Activated CD8-positive, alpha-beta memory T cell treated with anti-CD3 and anti-CD28 coated beads for 48 hours (primary cell): ENCODE measurements at places on chromosomes 3 and 15.
A peak's percentile ranks its signal among the peaks of the same experiment; 100 is the strongest.

DNA sequence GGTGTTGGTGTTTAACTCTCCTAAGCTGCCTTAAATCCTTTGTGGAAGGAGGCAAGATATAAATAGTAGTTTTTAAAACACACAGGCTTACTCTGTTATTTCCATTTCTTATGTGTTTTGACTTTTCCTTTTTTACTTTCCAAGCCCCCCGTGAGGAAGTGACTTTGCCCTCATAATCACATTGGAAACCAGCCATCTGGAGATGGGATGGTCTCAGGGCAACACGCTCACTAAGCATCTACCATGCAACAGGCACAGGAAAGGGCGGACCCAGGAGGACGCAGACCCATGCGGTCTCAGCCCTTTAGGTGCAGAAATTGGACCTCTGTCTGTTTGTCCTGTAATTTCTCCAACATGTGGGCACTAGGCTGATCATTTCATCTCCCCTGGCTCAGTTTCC is 115.7 kb downstream of the PDZRN3 start:
- DNase-seq: no peak

- no peak for DNase-seq
Measured at GRCh38 chr3:49910409-49911123, 6.9 kb upstream of the MST1R start.

- no peak for DNase-seq
Measured at GRCh38 chr15:29680465-29681165, 141.7 kb downstream of the TJP1 start.

DNA sequence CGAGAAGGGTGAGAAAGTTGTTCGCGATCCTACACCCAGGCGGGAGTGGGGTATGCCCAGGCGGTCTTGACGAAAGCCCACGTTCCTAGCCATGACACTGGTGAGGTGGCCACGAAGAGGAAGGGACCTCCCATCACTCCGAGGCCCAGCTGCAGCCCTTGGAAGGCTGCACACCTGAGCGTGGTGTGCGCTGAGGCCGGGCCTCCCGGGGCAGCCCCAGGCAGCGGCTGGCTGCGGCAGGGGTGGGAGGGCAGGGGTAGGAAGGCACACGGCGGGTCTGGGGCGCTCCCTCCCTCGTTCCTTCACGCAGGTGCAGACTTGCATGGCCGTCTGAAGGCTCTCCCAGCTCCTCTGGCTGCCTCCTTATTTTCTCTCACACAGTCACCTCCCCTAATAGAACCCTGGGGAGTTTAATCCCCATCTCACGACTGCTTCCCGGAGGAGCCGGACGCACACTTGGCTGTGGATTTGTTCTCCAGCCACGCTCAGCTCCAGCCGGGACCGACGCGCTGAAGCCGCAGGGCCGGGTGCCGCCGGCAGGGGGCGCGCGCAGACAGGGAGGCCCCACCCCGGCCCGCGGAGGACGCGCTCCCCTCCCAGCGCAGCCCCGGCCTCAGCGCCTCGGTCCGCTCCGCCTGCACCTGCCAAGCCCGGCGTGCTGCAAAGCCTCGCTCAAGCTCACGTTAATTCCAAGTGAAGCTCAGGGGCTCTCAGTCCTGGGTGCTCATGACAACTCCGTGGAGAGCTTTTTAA is 37.8 kb upstream of the MUC4 start:
- no peak for DNase-seq

DNA sequence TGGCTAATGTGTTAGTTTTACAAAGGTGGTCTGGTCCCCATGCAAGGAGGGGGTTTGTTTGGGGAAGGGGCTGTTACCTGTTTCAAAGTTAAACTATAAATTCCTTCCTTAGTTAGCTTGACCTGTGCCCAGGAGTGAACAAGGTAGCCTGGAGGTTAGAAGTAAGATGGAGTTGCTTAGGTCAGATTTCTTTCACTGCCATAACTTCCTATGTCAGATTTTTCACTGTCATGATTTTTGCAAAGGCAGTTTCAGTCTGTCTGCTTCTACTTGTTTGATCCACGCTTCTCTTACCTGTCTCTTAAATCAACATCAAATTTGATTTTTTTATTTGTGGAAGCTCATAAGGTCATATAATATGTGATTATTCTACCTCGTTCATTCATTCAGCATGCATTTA is 28.6 kb downstream of the STARD9 start:
- DNase-seq: no peak

GRCh38 chr3:165194511-165195240 is 1.5 kb downstream of the SLITRK3 start:
- no peak for DNase-seq

DNA sequence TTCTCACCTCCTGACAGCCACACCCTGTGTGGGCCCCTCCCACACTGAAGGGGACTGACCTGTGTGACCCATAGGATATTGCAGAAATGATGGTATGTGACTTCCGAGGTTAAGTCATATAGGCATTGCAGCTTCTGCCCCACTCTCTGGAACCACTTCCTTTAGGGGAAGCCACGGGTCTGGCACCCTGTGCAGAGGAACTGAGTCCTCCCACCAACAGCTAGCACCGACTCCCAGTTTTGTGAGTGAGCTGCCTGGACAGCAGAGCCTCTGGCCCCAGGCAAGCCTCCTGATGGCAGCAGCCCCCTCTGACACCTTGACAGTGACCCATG is 24.6 kb upstream of the SLC6A6 start:
- peak; percentile 17 for DNase-seq

DNA sequence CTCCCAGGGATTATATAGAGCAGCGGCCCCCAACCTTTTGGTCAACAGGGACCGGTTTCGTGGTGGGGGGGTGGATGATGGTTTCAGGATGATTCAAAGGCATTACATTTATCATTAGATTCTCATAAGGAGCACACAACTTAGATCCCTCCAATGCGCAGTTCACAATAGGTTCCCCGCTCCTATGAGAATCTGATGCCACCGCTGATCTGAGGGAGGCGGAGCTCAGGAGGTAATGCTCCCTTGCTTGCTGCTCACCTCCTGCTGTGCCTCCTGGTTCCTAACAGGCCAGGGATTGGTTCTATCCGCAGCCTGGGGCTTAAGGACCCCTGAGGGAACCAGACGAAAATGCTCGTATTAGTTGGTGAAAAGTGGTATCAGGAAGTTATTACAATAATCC is 1.3 kb upstream of the HACD2 start:
- DNase-seq: peak; percentile 16

GRCh38 chr3:116441652-116442051 is 3.6 kb downstream of the LSAMP start:
- no peak for DNase-seq

DNA sequence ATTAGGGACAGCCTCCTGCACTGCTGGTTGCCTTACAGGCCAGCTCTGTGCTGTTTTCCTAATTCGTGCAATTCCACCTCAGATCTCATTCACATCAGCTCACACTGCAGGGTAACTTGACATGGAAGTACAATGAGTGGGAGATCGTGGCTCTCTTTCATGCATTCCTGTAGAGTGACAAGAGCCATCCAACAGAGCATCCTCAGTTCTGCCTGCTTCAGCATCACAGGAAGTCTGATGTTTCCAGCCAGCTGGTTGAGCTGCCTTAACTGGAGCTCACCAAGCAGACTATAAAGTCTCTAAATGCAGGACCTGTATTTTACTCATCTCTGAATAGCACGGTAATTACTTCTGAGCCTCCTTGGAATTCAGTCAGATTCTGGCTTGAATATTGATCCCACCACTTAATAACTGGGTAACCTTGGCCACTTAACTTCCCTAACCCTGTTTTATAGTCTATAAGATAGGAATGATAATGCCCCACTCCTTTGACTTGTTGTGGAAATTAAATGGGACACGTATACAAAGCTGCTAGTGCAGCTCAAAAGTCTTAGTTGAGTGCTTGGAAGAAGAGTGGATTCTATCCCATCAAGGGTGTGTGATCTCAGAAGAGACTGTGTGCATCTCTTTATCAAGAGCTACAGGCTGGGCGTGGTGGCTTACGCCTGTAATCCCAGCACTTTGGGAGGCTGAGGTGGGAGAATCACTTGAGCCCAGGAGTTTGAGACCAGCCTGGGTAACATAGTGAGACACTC is 1.4 kb upstream of the DIS3L start:
- DNase-seq: no peak

- DNase-seq: no peak
Measured at GRCh38 chr15:95715906-95716656, 614.4 kb upstream of the NR2F2 start.

DNA sequence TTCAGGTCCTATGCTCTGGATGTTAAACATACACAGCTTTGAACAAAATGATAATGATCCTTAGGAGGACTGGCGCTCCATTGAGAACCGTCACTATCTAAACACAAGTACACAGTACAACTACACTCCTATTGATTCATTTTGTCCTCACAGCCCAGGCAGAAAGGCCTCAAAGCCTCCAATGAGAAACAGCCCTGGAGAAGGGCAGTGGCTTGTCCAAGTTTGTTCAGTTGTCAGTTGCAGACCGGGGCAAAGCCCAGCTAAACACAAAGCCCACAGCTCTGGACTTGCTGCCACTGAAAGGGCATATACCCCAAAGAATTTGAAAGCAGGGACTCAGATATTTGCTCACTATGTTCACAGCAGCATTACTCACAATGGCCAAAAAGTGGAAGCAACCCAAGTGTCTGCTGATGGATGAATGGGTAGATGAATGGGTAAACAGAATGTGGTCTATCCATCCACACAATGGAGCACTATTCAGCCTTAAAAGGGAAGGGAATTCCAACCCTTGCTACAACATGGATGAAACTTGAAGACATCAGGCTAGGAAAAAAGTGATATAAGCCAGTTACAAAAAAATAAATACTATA is 34.7 kb downstream of the NUP210 start:
- DNase-seq: no peak

- DNase-seq: no peak
Measured at GRCh38 chr15:56838085-56838484, 80.4 kb upstream of the TCF12 start.

- DNase-seq: no peak
Measured at GRCh38 chr15:41985236-41986160, 13.1 kb upstream of the EHD4 start.

- no peak for DNase-seq
Measured at GRCh38 chr3:151584566-151584965, 123.7 kb upstream of the IGSF10 start.

DNA sequence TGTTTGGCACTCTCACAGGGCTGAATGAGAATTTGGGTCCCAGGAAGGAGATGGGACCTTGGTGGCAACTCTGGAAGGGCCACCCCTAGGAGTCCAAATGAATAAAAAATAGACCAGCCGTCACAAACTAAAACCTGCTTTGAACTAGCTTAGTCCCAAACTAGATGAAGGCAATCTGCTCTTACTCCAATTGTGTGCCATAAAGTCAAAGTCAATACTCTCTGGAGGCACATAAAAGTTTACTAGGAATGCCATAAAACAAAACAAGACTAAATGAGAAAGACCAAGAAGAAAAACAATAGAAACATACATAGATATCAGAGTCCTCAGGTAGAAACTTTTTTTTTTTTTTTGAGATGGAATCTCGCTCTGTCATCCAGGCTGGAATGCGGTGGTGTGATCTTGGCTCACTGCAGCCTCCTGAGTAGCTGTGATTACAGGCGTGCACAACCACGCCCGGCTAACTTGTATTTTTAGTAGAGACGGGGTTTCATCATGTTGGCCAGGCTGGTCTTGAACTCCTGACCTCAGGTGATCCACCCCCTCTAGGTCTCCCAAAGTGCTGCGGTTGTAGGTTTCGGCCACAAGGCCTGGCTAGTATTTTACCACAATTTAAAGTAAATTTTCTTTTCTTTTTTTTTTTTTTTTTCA is 8.1 kb downstream of the GOLGA6L2 start:
- DNase-seq: no peak

GRCh38 chr3:25125201-25125600 is 302.9 kb upstream of the RARB start:
- no peak for DNase-seq

- no peak for DNase-seq
Measured at GRCh38 chr3:196216089-196216564, at the start of gene SLC51A. Gene SLC51A (plus strand): TSS chr3:196216534. CDS start chr3:196216713, 179 bp downstream.

DNA sequence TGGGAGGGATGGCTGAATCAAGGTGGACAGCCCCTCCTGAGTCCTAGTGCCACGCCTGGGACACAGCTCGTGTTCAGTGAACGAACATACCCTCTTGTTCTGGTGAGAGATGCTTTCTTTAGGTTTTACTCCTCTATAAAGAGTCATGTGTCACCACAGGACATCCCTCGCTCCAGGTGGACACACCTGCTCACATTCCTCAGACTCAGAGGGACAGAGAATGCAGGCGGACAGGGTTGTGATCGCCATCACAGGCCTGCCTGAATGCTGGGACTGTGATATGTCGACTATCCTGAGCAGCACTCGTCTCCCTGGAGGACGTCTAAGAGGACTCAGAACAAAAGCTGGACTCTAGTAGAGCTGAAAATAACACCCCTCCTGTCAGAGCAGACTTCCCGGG is 96.4 kb upstream of the SNRPA1 start:
- no peak for DNase-seq

- DNase-seq: no peak
Measured at GRCh38 chr3:70871909-70872656, 559.6 kb upstream of the MDFIC2 start.

DNA sequence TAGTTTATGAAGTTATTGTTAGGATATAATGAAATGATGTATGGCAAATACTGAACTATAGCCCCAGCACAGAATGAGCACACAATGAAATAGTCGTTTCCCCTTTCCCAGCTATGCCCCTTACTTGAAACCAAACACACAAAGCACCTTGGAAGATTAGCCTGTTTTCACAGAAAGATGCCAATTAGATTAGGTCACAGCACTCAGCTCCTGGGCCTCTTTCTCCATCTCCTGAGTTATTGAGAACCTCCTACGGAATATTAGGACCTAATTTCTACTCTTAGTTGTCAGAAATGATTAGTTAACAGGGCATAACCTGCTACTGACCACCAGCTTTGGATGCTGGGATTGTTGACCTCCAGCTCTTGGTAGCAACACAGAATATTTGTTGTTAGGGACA is 269.4 kb upstream of the ROPN1 start:
- no peak for DNase-seq

DNA sequence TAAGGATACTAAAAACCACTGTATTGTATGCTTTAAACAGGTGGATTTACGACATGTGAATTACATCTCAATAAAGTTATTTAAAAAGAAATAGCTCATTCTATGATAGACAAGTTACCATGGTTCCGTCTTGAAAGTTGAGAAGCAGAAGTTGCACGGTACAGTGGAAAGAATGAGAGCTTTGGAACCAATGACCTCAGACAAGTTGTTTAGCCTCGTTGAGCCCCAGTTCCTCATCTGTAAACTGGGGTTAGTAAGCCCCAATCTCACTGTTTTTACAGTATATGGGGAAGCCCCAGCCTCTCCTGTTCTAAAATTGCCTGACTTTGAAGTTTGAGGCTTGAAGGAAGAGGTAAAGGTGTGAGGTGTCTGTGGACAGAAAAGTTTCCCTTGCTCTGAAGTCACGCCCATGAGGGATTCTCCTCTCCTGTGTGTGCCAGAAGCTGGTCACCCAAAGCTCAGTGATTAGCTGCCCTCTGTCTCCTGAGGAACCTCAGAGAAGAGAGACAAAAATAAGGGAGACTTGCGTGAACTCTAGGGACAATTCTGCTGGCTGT is 10.0 kb downstream of the CRYGS start:
- no peak for DNase-seq

DNA sequence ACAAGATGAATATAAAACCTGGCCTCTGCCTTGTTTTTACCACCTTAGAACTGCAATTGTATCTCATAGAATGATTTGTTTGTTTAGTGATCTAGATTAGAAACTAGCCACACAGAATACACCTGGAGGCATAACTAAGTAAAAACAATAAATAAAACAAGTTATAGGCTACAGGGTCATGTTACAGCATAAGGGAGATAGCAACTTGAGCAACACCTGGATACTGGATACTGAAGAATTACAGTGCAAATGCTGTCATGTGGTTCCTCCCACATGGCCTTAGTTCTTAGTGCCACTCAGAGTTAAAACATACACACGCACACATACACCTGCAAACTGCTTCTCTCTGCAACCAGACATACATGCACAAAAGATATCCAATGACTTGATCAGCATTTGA is 563.4 kb upstream of the DPPA4 start:
- DNase-seq: no peak
